ENCODE measurements at places on chromosomes 2 and 18.

GRCh38 chr2:196063773-196064172 is 4.9 kb downstream of the DNAH7 start:
- no peak for DNase-seq

- no peak for DNase-seq
Measured at GRCh38 chr2:194100201-194100600, 1556.8 kb upstream of the SLC39A10 start.

- no peak for DNase-seq
Measured at GRCh38 chr2:30631051-30631671, 176.1 kb downstream of the CAPN13 start.

- DNase-seq: no peak
Measured at GRCh38 chr2:8633186-8633734, 48.6 kb upstream of the ID2 start.

GRCh38 chr2:239876948-239877289 is 148.2 kb downstream of the NDUFA10 start:
- no peak for DNase-seq

DNA sequence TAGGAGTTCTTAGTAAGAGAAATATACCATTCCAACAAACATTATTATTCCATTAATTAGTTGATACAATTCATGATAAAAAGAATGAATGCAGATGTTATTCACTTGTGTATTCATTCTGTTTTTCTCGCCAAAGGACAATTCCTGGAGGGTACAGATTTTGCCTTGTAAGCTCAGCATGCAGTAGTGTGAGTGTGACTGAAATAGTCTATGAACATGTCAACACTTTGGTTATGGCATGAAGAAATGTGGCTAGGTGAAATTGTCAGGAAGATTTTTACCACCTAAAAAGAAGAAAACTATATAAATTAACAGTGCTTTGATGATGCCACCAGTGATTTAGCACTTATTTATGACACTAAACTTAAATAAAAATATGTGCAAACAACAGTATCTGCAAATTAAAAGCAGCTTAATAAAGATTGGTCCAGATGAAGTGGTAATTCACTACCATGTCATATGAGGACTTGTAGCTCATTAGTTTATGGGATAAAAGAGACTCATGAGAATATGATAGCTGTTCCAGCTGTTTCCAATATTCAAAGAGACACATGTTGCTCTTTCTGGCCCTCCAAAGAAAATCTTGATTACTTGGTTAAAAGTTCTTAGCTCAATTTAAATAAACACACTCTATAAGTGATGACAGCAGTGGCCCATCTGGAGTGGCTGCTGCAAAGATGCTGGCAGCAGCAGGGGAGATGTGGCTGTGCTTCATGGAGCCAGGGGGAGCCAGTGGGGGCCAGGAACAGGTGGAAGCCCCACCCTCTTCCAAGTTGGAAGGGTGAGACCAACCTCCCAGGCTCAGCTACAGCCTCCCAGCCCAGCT is 165.0 kb downstream of the CDH19 start:
- no peak for DNase-seq

GRCh38 chr2:127097841-127098651 is 8.9 kb downstream of the BIN1 start:
- DNase-seq: no peak

- no peak for DNase-seq
Measured at GRCh38 chr2:173664513-173664910, 300.7 kb downstream of the SP3 start.

DNA sequence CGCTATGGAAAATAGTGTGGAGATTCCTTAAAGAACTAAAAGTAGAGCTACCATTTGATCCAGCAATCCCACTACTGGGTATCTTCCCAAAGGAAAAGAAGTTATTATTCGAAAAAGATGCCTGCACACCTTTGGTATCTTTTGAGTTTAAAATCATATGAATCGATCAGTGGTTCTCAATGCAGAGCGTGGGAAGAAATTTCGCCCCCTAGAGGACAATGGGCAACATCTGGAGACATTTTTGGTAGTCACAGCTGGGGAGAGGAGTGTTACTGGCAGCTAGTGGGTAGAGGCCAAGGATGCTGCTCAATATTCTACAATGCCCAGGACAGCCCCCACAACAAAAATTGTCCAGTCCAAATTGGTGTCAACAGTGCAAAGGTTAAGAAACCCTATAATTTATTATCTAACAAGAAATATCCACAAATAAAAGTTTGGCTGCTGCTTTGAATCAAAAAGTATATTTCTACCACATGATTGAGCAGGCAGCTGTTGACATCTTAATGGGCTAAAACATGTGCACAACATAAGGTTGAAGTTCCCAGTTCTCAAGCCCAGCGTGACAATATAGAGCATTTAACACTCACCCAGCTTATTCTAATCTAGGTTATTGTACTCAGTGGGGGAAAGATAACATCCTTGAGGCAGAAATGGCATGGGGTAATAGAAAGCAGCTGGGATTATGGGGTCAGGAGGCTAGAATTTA is 425.7 kb downstream of the LRATD1 start:
- no peak for DNase-seq

- DNase-seq: no peak
Measured at GRCh38 chr2:186771850-186772463, 77.0 kb downstream of the ZSWIM2 start.

- DNase-seq: no peak
Measured at GRCh38 chr2:80255918-80256781, 48.4 kb downstream of the LRRTM1 start.

- DNase-seq: no peak
Measured at GRCh38 chr2:216877085-216877484, 17.2 kb upstream of the TNP1 start.

DNA sequence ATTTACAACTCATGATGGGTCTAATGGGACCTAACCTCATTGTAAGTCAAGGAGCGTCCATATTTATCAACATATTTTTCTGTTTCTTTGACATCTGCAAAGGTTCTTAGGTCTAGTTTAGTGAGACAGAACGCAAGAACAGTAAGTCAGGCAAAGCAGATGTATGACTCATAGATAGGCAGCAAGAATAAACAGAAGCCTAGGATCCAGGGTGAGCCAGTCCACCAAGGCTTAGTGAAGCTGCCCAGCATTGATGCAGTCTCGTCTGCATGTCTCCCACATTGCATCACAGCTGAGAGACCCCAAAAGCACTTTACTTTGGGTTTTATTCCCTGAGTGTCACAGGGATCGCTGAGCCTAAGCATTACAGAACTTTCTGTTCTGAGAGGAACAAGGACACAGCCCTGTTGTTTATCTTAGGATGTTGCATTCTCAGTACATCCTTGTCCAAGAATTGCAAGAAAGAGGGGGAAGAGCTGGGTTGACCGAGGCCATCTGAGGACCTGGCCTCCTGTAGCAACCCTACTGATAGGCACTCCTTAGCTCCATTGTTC is 29.6 kb upstream of the TMEM177 start:
- no peak for DNase-seq

GRCh38 chr2:20513946-20514345 is 67.1 kb downstream of the RHOB start:
- DNase-seq: no peak

- DNase-seq: no peak
Measured at GRCh38 chr2:63364866-63365265, 223.4 kb downstream of the WDPCP start.

- no peak for DNase-seq
Measured at GRCh38 chr2:44102790-44103562, 65.7 kb upstream of the PPM1B start.

DNA sequence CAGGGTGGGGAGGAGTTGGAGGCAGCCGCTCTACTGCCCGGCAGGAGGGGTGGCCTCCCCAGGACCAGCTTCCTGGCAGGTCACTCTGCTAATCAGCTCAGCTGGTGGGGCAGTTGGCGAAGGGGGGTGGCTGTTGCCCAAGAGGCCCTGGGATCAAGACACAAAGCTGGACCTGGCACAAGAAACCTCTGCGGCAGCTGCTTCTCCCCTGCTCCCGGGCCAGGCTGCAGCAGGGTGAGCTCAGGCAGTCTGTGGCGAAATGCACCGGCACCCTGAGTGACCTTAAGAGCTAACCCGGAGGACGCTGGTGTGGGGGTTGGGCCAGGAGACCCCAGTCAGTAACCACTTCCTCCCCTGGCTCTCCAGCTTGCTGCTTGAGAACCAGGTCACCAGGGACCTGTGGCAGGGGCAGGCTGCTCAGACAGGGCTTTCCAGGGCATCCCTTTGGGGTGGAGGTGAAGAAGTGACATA is 31.1 kb downstream of the TOGARAM2 start:
- DNase-seq: peak; percentile 57

GRCh38 chr18:76985156-76985950 is 147.2 kb downstream of the MBP start:
- DNase-seq: no peak

DNA sequence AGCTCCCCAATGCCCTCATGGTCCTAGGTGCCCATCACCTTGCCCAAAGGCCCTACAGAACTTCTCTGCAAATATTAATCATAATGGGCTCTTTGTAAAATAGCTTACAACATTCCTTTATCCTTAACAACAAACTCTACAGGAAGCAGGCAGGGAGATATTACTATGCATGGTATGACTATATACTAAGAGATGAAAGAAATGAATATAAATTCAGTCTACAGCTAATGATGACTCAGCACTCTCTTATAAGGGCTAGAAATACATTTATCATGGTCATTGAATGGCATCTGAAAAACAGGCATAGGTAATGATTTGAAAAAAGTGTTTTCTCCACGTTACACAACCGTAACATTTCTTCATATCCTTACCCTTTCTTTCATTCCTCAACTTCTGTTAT is 254.8 kb upstream of the DSEL start:
- no peak for DNase-seq

GRCh38 chr18:54075689-54076088 is 148.8 kb downstream of the MBD2 start:
- no peak for DNase-seq

GRCh38 chr2:182038576-182038975 is 52.9 kb downstream of the PPP1R1C start:
- DNase-seq: no peak

DNA sequence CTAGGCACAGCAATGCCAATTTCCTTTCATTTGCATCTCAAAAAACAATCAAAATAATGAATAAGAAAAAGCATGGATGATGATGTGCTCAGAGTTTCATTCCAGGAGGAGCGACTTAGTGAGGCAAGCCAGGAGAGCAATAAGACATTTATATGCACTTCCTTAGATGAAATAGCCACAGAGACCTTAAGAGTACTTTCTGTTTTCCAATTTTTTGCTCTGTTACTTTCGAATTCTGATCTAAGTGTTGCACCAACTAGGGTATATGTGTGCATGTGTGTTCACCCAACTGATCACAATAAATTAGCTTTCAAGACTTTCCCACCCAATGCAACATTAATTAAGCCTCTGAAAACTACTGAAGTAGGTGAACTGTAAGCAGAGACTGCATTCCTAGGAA is 709 bp downstream of the RAB27B start:
- no peak for DNase-seq

GRCh38 chr2:10124538-10125045 is 2.1 kb downstream of the RRM2 start:
- peak; percentile 53 for DNase-seq

GRCh38 chr2:232013701-232014353 is 52.3 kb downstream of the DIS3L2 start:
- no peak for DNase-seq

- no peak for DNase-seq
Measured at GRCh38 chr2:209523867-209524266, 100.0 kb downstream of the MAP2 start.

DNA sequence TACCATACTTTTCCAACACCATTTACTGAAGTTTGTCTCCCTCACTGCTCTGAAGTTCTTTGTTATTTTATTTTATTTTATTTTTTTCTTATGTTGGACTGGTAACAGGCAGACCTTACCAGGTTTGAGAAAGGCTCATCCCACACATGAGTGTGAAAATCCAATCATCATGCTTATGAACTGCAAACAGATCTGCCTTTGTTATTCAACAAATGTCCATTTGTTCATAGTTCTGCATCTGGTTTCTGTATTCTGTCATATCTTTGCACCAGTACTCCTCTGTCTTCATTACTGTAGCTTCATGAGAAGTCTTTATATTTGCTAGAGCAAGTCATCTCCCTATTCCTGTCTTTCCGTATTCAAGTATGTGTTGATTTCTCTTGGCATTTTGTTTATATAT is 5.3 kb downstream of the RNU2-63P start:
- DNase-seq: no peak

- DNase-seq: peak; percentile 14
Measured at GRCh38 chr2:98149333-98149697, 62.3 kb downstream of the VWA3B start.

- no peak for DNase-seq
Measured at GRCh38 chr18:46299465-46300008, 195.4 kb downstream of the HAUS1 start.

- no peak for DNase-seq
Measured at GRCh38 chr2:118853651-118854291, 6.3 kb upstream of the EN1 start.

DNA sequence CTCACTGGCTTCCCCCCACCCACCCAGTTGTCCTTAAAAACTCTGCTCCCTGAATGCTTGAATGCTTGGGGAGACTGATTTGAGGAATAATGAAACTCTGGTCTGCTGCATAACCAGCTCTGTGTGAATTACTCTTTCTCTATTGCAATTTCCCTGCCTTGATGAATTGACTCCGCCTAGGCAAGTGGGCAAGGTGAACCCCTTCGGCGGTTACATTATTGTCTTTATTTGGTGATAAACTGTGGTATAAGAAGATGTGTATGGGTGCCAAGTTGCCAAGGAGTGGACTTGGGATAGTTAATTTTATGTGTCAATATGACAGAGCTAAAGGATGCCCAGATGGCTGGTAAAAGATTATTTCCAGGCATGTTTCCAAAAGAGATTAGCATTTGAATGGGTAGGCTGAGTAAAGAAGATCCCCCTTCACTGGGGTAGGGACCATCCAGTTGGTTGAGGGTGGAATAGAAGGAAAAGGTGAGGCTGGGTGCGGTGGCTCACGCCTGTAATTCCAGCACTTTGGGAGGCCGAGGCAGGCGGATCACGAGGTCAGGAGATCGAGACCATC is 98.5 kb upstream of the HAAO start:
- DNase-seq: no peak

- no peak for DNase-seq
Measured at GRCh38 chr18:68533641-68534040, 181.3 kb downstream of the TMX3 start.
